NCI-H187 (cell line): ENCODE measurements at places on chromosomes 7 and 10.

DNA sequence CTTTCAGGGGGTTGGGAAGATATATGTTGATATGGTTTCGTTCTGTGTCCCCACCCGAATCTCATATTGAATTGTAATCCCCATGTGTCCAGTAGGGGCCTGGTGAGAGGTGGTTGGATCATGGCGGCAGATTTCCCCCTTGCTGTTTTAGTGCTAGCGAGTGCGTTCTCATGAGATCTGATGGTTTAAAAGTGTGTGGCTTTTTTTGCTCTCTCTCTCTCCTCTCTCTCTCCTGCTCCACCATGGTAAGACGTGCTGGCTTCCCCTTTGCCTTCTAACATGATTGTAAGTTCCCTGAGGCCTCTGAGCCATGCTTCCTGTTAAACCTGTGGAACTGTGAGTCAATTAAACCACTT is 68.4 kb upstream of the PDZD8 start:
- DNase-seq: no peak

GRCh38 chr10:61910894-61911293 is 9.4 kb downstream of the ARID5B start:
- DNase-seq: no peak

DNA sequence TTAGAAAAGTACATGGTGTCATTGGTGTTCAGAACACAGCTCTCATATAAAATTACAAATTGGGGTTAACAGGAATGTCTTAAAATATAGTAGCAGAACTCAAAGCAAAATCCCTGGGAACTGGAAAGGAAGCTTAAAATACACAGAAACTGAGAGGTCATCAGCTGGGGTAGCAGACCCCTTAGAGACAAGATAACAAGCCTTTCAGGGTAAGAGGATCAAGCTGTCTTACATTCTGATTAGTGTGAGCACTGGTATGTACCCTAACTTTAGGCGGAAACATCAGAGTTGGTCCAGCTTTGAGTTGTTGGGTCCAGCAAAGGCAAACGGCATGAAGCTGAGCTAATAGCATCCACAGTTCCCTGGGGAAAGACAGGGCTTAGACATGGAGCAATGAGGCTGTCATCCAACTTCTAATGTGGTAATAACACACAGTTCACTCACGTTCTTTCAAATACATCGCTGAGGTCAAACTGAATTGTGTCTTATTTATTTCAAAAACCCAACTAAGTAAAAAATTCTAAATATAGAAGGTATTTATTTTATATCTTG is 32.6 kb downstream of the ARHGAP21 start:
- DNase-seq: no peak

GRCh38 chr10:2921956-2922680 is 145.2 kb upstream of the PFKP start:
- DNase-seq: peak; percentile 18

- DNase-seq: no peak
These were observed 21.6 kb upstream of the OTUD1 start for GRCh38 chr10:23417254-23417653.

- no peak for DNase-seq
These were observed 261.8 kb upstream of the RNF32 start for GRCh38 chr7:156378806-156379205.

DNA sequence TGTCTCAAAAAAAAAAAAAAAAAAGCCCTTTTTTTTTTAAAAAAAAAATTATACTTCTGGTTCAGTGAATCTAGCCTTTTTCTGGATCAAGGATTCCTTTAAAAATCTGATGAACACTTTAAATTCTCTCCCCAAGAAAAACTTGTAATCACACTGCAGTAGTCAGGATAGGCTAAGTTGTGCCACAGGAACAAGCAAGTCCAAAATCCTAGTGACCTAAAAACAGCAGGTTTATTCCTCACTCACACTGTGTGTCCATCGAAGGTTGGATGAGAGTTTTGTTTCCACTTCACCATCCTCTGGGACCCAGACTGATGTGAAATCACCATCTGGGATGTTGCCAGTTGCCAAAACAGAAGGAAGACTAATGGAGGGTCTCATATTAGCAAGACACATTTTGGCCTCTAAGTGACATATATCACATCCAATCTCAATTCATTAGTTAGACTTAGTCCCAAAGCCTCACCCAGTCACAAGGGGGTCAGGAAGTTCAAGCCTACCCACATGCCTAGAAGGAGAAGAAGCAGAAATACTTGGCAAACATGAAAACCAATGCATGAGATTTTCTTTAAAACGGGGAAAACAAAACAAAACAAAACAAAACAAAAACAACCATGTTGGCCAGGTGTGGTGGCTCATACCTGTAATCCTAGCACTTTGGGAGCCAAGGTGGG is 32.7 kb downstream of the CYP17A1 start:
- no peak for DNase-seq

DNA sequence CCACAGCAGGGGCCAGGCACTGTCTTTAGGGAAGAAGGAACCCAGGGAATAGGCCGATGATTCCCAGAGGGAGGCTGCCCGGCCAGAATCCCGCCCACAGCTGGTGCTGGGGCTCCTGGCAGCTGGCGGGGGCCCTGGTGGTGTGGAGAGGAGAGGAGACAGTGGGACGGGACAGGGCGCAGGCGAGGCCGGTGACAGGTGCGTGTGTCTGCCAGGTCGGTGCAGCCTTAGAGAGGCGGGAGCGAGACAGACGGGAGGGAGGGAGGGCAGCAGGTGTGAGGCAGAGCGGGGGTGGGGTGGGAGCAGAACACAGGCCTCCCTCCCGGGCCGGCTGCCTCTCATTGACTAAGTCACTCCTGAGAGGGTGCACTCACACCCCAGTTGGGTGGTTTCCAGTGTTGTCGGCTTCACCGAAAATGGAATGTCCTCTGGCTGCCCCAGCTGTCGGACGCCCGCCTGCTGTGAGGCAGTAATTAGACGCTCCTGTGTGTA is 55.2 kb downstream of the ELFN1 start:
- peak; percentile 78 for DNase-seq

GRCh38 chr10:122490268-122490667 is 28.9 kb downstream of the HTRA1 start:
- no peak for DNase-seq

DNA sequence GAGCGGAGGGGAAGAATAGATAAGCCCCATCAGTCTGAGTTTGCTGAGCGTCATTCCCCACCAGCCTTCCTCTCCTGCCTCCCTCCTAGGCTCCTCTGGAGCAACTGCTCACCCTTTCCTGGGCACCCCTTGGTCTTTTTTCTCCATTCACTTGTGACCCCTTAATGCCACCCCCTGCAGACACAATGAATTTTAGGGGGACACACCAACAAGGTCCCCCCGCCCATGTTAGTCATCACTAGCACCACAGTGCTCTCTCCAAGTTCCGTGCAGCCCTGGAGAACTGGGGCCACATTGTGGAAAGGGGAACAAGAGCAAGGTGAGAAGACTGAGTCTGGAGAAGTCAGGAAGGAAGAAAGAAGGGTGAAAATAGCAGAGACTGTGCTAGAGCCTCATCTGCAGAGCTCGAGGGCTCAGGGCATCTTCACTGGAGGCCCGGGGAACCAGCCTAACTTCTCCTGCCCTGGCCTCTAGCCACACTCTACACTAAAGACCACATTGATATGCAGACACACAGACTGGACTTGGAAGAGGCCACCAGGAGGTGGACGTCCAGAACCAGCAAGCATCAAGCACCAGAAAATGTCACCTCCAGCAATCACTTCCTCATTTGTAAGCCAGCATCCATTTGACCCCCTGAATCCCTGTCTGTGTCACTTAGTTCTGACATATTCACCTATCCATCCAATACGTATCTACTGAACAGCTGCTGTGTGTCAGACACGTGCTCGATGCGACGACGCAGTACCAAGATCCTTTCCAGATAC is 17.5 kb downstream of the RGR start:
- DNase-seq: no peak
